Right lobe of liver (tissue), 6 donors: ENCODE measurements at places on chromosomes 2 and 18. TPM values are rescaled to one million over a fixed set of nuclear protein-coding genes. Genes with fewer than 3 reads are reported as not detected.

- no peak overlapping the region for H3K27ac ChIP-seq
- no peaks in the 10 kb centered on the region for H3K36me3 ChIP-seq
- H3K27me3 ChIP-seq: no peaks in the 10 kb centered on the region
These were observed 42.2 kb downstream of the LBH start for GRCh38 chr2:30273574-30273929.

- H3K4me1 ChIP-seq: no peaks in the 10 kb centered on the region
- H3K36me3 ChIP-seq: no peaks in the 10 kb centered on the region
- H3K4me3 ChIP-seq: no peak overlapping the region
These were observed 148.3 kb downstream of the PLCL1 start for GRCh38 chr2:197952540-197953202.

- H3K4me3 ChIP-seq: no peak overlapping the region
- no peaks in the 10 kb centered on the region for H3K27me3 ChIP-seq
- no peak for DNase-seq
- H3K4me1 ChIP-seq: peaks cover 10% of the 10 kb centered on the region
- no peak overlapping the region for H3K27ac ChIP-seq
These were observed 32.1 kb downstream of the GRHL1 start for GRCh38 chr2:9983401-9984216.

DNA sequence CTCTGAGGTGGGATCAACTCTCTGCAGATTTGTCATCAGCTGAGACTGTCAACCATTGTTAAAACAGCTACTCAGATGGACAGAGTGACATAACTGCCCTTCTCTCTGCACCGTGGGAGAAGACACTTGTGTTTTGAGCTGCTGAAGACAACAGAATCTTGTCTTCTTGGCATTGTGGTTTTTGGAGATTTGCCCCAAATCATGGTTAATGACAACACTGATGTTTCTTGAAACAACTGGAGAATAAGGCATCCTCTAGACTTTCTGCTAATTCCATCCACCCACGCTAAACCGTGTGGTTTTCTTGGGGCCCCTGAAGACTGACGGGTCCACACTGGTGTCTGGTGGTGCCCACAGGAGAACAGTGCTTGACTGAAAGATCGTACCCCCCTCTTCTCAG lies 39.5 kb downstream of the SH3BP4 start:
- peaks cover 13% of the 10 kb centered on the region for H3K4me1 ChIP-seq
- H3K4me3 ChIP-seq: no peak overlapping the region
- H3K27me3 ChIP-seq: no peaks in the 10 kb centered on the region
- H3K27ac ChIP-seq: no peak overlapping the region

DNA sequence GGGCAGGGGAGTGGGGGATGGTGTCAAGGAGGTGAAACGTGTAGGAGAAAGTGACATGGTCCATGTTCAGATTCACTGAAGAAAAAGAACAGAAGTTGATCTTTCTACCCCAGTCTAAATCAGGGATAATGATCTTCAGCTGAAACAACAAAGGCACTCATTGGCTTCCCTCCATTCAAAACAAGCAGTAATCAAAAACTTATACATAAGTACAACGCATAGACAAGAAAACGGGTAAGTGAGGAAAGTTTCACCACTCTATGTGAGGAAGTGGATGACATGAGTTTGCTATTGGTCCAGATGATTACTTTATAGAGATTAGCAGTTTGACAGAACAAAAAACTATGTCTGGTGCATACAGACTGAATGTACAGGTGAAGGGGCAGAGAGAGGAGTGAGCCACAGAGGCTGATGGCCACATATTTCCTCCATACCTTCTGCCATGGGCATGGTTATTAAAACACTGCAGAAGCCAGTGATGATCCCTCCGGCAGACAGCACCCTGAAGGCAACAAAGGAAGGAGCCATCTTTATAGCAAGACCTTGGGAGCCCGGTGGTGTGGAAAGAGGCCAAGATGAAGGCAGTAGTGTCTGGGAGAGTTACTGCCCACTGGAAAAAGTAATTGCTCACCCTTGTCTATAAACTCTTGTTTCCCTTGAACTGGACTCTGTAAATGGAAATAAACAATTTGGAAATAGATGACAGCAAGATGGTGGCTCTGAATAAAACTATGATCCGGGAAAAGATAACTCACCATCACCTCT lies 57.7 kb downstream of the SLC25A12 start:
- H3K4me3 ChIP-seq: no peak overlapping the region
- no peak for DNase-seq
- no peaks in the 10 kb centered on the region for H3K27me3 ChIP-seq
- no peak overlapping the region for H3K27ac ChIP-seq
- H3K4me1 ChIP-seq: no peaks in the 10 kb centered on the region

DNA sequence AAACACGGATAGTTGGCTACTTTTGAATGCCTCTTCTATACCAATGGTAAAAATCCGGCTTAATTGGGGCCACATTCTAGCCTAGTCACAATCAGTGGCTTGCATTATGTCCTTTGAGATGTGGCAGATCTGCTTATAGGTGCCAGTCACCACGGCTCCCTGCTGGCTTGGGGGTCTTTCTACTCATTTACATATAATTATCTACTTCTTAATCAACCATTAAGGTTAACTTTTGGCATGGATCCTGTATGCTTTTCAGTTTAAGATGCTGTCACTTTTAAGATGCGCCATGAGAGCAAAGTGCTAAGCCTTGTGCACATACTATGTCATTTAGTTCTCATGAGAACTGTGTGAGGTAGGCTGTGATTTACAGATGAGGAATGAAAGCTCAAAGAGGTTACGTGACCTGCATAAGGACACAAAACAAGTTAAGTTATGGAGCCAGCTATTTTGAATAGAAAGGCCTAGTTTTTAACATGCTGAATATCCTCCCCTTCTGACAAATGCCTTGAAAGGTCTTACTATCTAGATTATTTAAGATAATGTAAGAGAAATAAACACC lies 4.1 kb downstream of the NEDD4L start:
- H3K4me3 ChIP-seq: no peak overlapping the region
- no peaks in the 10 kb centered on the region for H3K4me1 ChIP-seq
- no peaks in the 10 kb centered on the region for H3K27me3 ChIP-seq
- DNase-seq: no peak

The SP3 gene
- total RNA-seq: 32.8 TPM

The FIGN gene
- 7.1 TPM for total RNA-seq

The TUBA4B gene
- 0.43 TPM for total RNA-seq

GRCh38 chr2:223724861-223725260 lies 112.5 kb downstream of the AP1S3 start:
- H3K36me3 ChIP-seq: no peaks in the 10 kb centered on the region
- no peak overlapping the region for H3K27ac ChIP-seq
- no peaks in the 10 kb centered on the region for H3K27me3 ChIP-seq
- H3K4me3 ChIP-seq: no peak overlapping the region
- no peaks in the 10 kb centered on the region for H3K4me1 ChIP-seq
- no peak for DNase-seq

- H3K27ac ChIP-seq: no peak overlapping the region
- peaks cover 58% of the 10 kb centered on the region for H3K4me1 ChIP-seq
- no peak overlapping the region for H3K4me3 ChIP-seq
- no peak for DNase-seq
These were observed 4.6 kb downstream of the TMEM169 start for GRCh38 chr2:216086207-216086893.

DNA sequence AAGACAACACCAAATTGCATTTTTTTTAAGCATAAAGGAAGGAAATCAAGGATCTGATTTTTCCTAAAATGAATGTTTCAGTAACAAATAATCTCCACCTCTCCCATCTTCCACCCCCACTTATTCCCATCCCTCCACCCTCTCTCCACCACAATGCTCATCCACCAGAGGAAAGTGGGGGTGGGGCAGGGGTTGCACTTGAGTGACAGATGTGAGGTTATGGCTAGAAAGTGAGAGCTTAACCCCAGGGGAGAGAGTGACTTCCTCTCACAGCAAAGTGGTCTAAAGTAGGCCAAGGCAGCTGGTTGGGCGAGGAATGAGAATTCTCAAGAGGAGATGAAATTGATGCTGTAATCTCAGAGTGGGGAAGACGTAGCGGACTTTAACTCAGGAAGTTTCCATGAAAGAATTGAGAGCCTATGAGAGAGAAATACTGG lies 104.7 kb downstream of the HNRNPLL start:
- H3K36me3 ChIP-seq: no peaks in the 10 kb centered on the region
- H3K4me1 ChIP-seq: no peaks in the 10 kb centered on the region
- no peak for DNase-seq
- no peaks in the 10 kb centered on the region for H3K27me3 ChIP-seq
- H3K4me3 ChIP-seq: no peak overlapping the region

DNA sequence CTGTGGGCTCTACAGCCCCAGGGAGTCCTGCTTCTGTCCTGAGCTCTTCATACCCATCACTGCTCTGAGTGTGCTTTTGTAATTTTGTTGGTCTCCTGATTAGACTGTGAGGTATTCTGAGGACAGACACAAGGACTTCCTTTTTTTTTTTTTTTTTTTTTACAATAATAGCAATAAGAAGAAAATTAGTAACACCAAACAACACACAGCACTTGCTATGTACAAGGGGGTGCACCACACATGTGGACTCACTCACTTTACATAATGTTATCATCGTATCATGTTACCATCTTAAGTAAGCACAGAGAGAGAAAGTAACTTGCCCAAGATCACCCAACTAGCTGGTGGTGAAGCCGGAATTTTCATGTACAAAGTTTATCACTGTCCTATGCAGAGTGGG lies 34.6 kb downstream of the MBP start:
- H3K4me1 ChIP-seq: no peaks in the 10 kb centered on the region
- no peak overlapping the region for H3K4me3 ChIP-seq
- no peaks in the 10 kb centered on the region for H3K27me3 ChIP-seq
- DNase-seq: no peak
- no peaks in the 10 kb centered on the region for H3K36me3 ChIP-seq
- peak overlapping the region; percentile 1 for H3K27ac ChIP-seq

The RTP5 gene
- not detected for total RNA-seq

GRCh38 chr18:35949903-35950627 lies 22.4 kb upstream of the RMP24 start:
- no peak overlapping the region for H3K27ac ChIP-seq
- H3K4me3 ChIP-seq: peak overlapping the region; percentile 61
- H3K27me3 ChIP-seq: no peaks in the 10 kb centered on the region
- H3K4me1 ChIP-seq: no peaks in the 10 kb centered on the region
- H3K36me3 ChIP-seq: no peaks in the 10 kb centered on the region

GRCh38 chr2:239124152-239124899 lies 276.4 kb downstream of the TWIST2 start:
- no peak overlapping the region for H3K4me3 ChIP-seq
- H3K27me3 ChIP-seq: no peaks in the 10 kb centered on the region
- H3K4me1 ChIP-seq: no peaks in the 10 kb centered on the region
- peaks cover 17% of the 10 kb centered on the region for H3K36me3 ChIP-seq
- DNase-seq: no peak

GRCh38 chr2:23379220-23379695 lies 5.7 kb upstream of the KLHL29 start:
- no peak overlapping the region for H3K4me3 ChIP-seq
- H3K36me3 ChIP-seq: no peaks in the 10 kb centered on the region
- no peak for DNase-seq
- H3K27ac ChIP-seq: no peak overlapping the region
- no peaks in the 10 kb centered on the region for H3K4me1 ChIP-seq

The TRABD2A gene
- total RNA-seq: 0.43 TPM

DNA sequence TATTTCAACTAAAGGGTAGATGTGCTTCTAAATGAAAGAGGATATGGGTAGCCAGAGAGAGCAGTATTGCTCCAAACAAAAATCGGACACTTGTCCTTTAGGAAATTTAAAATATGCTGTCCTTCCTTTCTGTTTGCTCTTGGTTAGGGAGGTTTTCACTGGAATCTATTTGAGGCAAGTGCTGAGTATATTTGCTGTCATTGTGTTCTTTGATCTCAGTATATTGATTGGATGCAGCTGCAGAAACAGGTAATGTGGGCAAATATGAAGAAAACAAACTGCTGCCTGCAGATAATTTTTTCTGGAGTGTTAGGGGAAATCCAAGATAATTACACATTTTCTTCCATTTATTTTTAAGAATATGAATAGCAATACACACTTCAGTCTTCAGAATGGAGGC lies 410.2 kb downstream of the NCKAP5 start:
- peaks cover 8% of the 10 kb centered on the region for H3K4me1 ChIP-seq
- no peaks in the 10 kb centered on the region for H3K36me3 ChIP-seq
- no peaks in the 10 kb centered on the region for H3K27me3 ChIP-seq
- no peak overlapping the region for H3K4me3 ChIP-seq
- H3K27ac ChIP-seq: no peak overlapping the region

The MPP4 gene
- total RNA-seq: not detected

GRCh38 chr2:66125951-66126350 lies 309.0 kb upstream of the MEIS1 start:
- H3K4me1 ChIP-seq: no peaks in the 10 kb centered on the region
- H3K27ac ChIP-seq: no peak overlapping the region
- no peak for DNase-seq
- H3K36me3 ChIP-seq: no peaks in the 10 kb centered on the region
- H3K4me3 ChIP-seq: no peak overlapping the region

The GPR155 gene
- total RNA-seq: 8.0 TPM

The CMPK2 gene
- 4.7 TPM for total RNA-seq

GRCh38 chr18:75269696-75270095 lies 59.1 kb downstream of the TSHZ1 start:
- no peaks in the 10 kb centered on the region for H3K4me1 ChIP-seq
- H3K27ac ChIP-seq: no peak overlapping the region
- H3K4me3 ChIP-seq: no peak overlapping the region
- no peaks in the 10 kb centered on the region for H3K36me3 ChIP-seq
- no peak for DNase-seq
- no peaks in the 10 kb centered on the region for H3K27me3 ChIP-seq

The GPAT2 gene
- total RNA-seq: 2.0 TPM

DNA sequence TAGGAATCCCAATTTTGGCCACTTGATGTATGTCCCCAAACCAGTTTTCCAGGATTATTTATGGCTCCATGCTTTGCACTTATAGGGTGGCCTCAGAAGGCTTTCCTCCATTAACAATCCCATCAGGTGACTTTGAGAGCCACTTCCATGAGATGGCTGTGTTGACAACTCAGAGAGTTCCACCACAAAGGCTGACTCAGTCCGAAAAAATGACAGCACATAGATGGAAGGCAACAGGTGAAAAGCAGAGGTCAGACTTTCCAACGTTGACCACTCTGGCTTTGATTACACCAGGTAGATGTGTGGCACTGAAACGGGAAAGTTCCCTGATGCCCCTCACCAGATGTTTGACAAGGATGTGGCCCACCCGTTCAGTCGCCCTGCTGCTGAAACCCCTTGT lies 431.4 kb upstream of the TNP1 start:
- no peaks in the 10 kb centered on the region for H3K36me3 ChIP-seq
- H3K4me3 ChIP-seq: no peak overlapping the region
- DNase-seq: no peak
- H3K27ac ChIP-seq: no peak overlapping the region

The RRM2 gene
- 6.1 TPM for total RNA-seq

- peak overlapping the region; percentile 9 for H3K27ac ChIP-seq
- peaks cover 68% of the 10 kb centered on the region for H3K4me1 ChIP-seq
- no peaks in the 10 kb centered on the region for H3K27me3 ChIP-seq
These were observed 38.9 kb downstream of the TMEM17 start for GRCh38 chr2:62467100-62467474.

The C2orf72 gene
- total RNA-seq: 79.1 TPM
